Pancreas (tissue), 10 donors: ENCODE measurements at places on chromosomes 16 and 17. TPM values are rescaled to one million over a fixed set of nuclear protein-coding genes. Genes with fewer than 3 reads are reported as not detected.

- DNase-seq, result no peak
Measured at GRCh38 chr17:65115839-65116238, 21.3 kb upstream of the RGS9 start.

GRCh38 chr17:79183293-79184158, 108.9 kb downstream of the ENGASE start:
- DNase-seq, result no peak

- DNase-seq, result no peak
Measured at GRCh38 chr16:86193528-86194193, 294.7 kb downstream of the IRF8 start.

- no peak for DNase-seq
Measured at GRCh38 chr16:73697336-73697735, 599.3 kb upstream of the PSMD7 start.

GRCh38 chr17:44281570-44281969, 13.6 kb upstream of the SLC4A1 start:
- no peak for DNase-seq

GRCh38 chr16:2790631-2791030, 3.3 kb upstream of the PRSS33 start:
- no peak for DNase-seq

DNA sequence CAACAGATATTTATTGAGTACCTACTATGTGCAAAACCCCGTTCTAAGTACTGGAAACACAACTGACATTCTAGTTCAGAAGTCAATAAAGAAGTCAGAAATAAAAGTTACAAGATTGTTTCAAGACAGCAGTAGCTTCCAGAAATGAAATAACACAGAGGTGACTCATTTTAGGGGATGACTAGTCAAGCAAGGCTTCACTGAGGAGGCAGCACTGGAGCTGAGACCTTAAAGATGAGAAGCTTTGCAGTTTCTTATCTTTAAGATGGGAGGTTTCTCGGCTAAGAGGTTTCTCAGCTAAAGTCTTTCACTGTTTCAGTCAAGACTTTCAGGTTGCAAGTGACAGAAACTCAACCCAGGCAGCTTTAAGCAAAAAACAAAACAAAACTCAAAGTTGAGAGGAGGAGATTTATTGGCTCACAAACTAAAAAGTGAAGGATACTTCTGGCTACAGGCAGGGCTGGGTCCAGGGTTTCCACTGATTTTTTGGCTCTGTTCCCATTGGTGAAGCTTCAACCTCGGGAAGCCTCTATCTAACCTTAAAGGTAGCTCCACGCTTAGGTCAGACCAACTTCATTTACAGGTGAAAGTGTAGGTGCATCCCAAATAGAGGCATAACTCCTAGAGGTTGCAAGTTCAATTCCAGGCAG, 7.4 kb upstream of the MMP2 start:
- DNase-seq, result no peak

GRCh38 chr17:61338874-61339478, 60.7 kb upstream of the TBX2 start:
- DNase-seq, result no peak

DNA sequence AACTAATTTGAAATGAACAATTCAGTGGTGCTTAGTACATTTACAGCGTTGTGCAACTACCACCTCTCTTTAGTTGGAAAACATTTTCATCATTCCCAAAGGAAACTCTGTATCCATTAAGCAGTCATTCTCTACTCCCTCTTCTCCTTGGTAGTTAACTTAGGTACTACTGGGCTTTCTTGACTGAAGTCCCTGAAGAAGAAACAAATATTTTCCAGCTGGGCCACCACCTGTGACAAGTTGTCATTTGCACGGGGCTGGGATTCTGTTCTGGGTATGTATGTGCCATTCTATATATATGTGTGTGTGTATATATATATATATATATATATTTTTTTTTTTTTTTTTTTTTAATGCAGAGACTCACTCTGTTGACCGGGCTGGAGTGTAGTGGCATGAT, 15.4 kb upstream of the RMI2 start:
- no peak for DNase-seq

- peak; percentile 89 for DNase-seq
Measured at GRCh38 chr17:79391376-79392233, 219.2 kb downstream of the RBFOX3 start.

- peak; percentile 84 for DNase-seq
Measured at GRCh38 chr17:78128551-78129350, at the start of gene TMC6. Gene TMC6 (minus strand): TSS chr17:78128755. CDS start chr17:78126832, 1,923 bp downstream.

DNA sequence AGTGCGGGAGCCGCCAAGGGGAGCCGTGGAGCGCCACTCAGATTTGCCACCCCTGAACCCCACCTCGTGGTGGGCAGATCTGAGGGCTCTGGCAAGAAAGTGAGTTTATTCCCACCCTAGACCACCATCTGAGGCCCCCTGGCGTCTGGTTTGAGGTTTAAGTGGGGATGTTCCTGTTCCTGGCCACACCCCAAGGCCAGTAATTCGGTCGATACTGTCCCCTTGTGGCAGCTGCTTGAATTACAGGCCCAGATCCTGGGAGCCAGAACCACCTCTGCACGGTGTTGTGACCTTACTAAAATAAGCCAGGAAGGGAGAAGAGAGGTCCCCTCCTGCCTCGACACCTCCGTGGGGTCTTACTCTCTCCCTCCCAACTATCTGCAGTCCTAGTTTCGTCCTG, 3.3 kb upstream of the LAT start:
- no peak for DNase-seq

DNA sequence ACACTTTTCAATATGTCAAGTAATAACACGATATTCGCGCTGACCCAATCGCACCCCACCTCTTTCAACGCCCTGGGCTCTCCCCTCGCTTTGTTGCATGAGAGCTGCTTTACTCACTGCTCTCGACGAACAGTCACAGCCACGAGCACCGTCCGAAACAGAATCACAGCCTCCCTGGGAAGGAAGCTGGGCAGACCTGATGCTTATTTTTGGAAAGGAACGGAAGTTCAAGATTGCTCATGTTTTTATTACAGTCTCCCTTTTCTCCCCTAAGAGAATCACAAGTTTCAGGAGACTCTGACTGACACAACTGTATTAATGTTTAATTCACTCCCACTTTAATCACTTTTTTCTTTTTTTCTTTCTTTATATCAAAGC, 67.8 kb downstream of the ANKRD11 start:
- DNase-seq, result no peak

DNA sequence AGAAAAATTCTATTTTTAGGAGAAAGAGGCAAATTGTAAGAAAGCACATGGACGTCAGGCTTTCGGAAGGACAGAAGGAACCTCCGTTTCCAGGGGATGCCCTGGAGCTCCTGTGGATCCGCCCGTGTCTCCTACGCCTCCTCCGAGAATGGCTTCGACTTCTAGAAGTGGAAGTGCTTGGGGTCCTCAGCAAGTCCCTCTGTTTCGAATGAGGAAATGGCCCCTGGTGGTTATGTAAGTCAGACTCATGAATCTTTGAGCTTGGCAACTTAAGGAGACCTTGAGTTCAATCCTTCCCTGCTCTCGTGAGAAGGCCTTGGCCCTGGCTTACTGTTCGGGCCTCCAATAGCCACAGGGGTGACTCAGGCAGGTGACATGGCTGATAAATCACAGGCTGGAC, 38.9 kb downstream of the COX4I1 start:
- DNase-seq, result no peak

GRCh38 chr17:78996781-78997201, 12.8 kb downstream of the CANT1 start:
- DNase-seq, result peak; percentile 14

GRCh38 chr16:527015-527903, at the start of gene CAPN15:
Gene CAPN15 (plus strand): TSS chr16:527712. CDS start chr16:546839, 19,127 bp downstream.
- DNase-seq, result peak; percentile 97

The GHDC gene
- total RNA-seq, result 20.7 TPM

The EPX gene
- not detected for total RNA-seq

The LIMD2 gene
- 1.4 TPM for total RNA-seq

The CCL17 gene
- total RNA-seq, result not detected

The NXPH3 gene
- 0.22 TPM for total RNA-seq

The SLC47A1 gene
- total RNA-seq, result 0.12 TPM
